ENCODE measurements at places on chromosomes 1 and 21.

- no peak for DNase-seq
Measured at GRCh38 chr1:35178874-35179380, 14.0 kb downstream of the SFPQ start.

DNA sequence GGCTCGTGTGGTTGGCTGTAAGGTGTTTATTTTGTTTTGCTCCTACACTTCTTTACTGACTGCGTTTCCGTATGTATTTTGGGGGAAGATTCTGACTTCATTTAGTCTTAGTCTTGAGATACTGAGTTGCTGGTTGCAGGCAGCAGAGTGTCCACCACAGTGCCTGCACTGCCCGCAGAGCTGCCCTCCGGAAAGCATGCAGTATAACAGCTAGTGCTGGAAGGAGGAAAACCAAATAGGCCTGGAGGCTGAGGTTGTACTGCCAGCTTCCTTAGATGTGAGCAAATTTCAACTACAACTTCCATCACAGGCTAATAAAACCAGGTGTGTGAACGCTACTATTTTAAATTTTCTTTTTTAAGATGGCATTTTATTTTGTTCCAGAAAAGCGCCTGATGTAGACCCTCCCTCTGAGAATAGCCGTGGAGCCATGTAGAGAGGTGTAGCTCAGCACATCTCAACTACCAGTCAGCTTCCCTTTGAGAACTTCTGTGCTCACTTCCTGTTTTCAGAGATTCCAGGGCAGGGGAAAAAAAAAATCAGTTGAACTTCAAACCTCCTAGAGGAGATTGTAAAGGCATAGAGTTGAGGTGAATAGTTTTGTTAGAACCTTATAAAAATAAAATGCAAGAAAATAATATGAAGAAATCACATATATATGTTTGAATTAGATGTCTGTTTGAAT is 17.6 kb downstream of the LMO4 start:
- no peak for DNase-seq

DNA sequence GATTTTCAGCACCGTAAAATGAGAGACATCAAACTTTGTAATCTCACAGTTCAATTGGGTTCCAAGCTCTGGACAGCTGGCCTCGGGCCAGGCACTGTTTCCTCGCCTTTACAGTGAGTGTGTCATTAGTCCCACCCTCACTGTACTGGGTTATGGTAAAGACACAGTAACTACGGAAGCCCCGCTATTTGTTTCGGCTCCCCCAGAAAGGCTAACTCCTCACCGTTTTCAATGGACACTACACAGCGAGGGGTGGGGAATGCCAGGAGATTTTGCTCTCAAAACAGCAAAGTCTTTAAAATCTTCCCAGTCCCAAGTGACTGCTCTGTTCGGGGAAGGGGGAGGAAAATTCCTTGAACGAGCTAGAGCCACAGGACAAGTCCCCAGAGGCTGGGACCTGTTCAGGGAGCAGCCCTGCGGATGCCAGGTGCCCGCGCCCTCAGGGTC is 757 bp upstream of the SPSB1 start:
- DNase-seq, result no peak

- no peak for DNase-seq
Measured at GRCh38 chr1:79741720-79742421, 735.3 kb upstream of the ADGRL4 start.

- DNase-seq, result no peak
Measured at GRCh38 chr1:109765896-109766615, 2.3 kb upstream of the EPS8L3 start.

- DNase-seq, result no peak
Measured at GRCh38 chr1:9073143-9073542, 3.7 kb upstream of the SLC2A5 start.

DNA sequence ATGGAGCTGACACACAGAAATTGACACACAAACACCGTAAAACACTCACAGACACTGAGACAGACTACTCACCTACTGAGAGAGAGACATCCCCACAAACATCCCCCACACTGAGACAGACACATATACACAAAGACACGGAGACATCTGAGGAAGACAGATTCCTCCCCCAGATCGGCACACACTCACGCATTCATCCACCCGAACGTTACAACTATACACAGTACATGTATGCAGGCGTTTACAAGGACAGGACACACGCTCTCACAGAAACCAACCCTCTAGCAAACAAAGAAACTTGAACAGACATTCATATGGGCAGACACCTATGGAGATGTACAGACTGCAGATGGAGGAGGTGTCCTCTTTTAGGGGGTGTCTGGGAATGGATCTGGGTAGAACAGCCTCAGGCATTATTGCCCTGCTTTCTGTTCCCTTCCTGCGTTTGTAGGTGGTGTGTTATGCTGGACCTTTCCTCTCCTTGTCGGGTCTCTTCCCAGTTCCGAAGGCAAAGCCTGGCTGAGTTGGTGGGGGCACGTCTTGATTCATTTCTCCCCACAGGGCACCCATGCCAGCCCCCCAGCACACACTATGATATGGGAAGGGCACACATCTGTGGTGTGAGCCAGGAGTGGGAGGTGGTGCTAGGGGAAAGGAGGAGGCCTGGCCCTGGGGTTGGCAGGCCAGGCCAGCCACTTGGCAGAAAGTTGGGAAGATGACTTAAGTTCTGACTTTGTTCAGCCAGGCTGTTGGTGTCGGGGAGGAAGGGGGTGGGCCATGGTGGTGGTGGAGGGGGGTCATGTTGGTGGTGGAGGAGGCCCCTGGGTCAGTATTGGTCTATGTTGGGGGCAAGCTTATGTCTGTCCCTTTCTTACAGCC is 1.5 kb downstream of the KIRREL1 start:
- no peak for DNase-seq

DNA sequence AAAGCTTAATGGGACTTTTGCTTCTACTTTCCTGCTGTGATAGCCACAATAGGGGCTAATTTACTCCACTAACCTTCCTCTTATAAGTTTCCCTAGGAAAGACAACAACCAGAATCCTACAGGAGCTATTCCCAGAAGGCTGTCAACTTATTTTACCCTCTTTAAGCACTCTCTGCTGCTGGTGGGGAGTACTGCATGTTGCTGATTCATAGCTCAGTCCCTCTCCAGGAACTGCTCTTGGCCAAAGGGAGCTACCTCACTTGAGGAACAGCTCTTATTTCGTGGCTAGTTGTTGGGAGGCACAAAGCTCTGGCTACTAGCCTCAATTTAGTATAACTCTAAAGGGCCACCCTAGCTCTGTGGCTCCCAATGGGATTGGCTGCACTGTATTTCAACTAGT is 37.2 kb downstream of the ADSS2 start:
- no peak for DNase-seq

DNA sequence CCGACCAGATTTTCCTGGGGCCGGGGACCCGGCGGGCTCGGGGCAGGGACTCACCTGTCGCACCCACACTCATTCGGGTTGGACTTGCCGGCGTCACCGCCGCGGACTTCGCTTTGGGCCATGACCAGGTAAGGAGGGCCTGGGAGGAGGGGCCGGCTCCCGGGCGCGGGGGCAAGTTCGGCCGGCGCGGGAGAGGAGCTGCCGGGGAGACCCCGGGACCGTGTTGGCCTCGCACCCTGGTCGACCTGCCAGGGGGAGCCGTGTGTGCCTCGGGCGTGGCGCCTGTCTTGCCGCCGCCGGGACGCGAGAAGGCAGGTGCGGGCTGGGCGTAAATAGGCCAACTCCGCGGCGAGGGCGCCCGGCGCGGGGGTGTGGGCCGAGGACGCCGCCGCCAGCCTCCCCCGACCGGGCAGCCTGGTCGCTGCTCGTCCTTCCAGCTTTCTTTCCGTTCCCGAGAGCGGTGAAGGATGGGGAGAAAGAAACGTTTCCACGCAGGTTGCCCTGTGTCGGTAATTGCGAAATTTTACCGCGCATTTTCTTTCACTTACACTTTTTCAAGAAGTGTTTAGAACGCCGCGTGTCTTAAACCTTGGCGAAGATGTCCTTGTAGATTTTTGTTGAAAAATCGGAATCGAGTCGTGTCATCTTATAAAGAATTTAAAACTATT is 558 bp downstream of the USP1 start:
- DNase-seq, result no peak

DNA sequence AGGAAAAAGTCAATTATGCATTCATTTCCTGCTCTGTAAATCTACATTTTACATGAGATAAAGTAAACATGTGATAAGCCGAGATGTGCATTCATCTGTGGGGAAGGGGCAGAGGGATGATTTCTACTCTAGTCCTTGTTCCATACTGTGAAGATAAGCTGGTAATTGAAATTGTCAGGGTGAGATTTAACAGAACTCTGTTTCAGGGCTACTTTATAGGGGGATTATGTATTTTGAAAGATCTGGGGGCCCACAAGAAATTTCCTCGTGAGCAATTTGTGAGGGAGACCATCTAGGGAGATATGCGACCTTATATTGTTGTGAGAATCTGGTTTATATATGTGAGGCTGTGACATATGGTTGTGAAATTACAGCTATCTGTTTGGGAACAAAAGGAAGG is 73.1 kb upstream of the KCNK1 start:
- DNase-seq, result no peak

DNA sequence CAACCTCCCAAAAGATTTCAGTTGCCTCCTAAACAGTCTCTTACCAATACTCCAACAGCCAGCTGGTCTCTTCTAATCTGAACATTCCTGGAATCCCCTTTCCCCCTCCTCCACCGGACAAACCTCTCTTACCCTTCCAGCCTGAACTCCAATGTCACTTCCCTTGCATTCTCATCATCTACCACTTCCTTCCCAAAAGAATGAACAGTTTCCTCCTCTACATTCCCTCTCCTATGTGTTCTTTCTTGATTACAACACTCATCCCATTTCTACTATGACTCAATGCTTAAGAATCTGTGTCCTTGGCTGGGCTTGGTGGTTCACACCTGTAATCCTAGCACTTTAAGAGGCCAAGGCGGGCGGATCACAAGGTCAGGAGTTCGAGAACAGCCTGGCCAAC is 417.1 kb downstream of the SETD4 start:
- no peak for DNase-seq

- DNase-seq, result no peak
Measured at GRCh38 chr1:167839009-167839408, 74.9 kb downstream of the ADCY10 start.

- no peak for DNase-seq
Measured at GRCh38 chr1:1239614-1240347, 6.7 kb downstream of the C1QTNF12 start.

GRCh38 chr1:179857009-179857408 is 20.6 kb downstream of the TOR1AIP2 start:
- DNase-seq, result no peak

DNA sequence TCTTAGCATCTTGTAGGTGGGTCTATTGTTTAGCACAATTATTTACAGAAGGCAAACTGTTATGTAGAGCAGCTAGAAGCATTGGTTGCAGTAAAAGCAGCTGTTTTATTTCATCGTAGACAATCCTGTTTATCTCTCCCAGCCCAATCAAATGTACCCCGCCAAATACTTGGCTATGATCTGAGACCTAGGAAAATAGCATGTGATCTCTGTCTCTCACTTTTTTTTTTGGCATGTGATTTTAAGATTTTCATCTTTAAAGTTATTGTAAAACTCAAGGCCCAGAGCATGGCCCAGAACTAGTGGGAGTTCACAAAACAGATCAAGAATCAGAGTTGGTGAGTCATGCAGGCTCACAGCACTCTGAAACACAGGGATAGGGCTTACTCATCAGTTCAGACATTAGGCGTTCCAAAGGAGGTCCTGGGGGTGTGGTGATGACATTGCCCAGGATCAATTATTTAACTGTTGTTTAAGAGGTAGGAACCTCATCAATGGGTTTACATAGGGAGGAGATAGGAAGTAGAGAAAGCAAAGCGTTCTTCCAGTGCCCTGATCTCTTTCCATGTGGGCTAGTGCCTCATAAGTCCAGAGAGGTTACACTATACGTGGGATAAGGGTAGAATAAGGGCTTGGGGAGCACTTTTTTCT is 40.2 kb downstream of the TBX19 start:
- no peak for DNase-seq

GRCh38 chr1:188228623-188229022 is 1399.9 kb downstream of the PLA2G4A start:
- DNase-seq, result no peak

DNA sequence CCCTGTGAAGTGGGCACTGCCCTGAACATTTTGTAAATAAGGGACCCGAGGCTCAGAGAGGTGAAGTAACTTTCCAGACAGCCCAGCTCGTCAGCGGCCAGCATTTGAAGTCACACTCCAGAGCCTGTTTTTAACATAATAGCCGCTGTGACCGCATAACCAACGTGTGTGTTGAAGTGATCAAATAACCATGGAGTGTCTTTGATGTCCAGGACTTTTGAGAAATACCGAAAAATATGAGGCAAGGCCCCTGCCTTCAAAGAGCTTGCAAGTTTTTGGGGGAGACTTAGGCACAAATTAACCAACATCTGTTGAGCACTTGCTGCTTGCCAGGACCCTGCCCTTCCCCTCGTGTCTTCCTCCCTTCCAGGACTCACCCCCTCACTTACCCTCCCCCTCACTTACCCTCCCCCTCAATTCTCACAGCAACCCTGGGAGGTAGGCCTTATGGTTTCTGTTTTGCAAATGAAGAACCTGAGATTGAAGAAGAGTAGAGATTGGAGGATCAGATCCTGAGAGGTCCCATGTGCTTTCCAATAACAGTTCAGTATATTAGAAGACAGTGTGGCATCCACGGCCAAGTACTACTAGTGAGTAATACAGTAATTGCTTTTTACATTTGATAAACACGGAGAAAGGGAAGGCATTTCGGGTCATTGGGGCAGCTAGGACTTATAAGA is 1.3 kb upstream of the SLC16A1 start:
- peak; percentile 8 for DNase-seq

- no peak for DNase-seq
Measured at GRCh38 chr1:20983297-20983889, 193.3 kb downstream of the EIF4G3 start.

- no peak for DNase-seq
Measured at GRCh38 chr1:160868141-160868540, 5.5 kb upstream of the CD244 start.

- DNase-seq, result no peak
Measured at GRCh38 chr1:110872366-110872744, 593 bp upstream of the CD53 start.

DNA sequence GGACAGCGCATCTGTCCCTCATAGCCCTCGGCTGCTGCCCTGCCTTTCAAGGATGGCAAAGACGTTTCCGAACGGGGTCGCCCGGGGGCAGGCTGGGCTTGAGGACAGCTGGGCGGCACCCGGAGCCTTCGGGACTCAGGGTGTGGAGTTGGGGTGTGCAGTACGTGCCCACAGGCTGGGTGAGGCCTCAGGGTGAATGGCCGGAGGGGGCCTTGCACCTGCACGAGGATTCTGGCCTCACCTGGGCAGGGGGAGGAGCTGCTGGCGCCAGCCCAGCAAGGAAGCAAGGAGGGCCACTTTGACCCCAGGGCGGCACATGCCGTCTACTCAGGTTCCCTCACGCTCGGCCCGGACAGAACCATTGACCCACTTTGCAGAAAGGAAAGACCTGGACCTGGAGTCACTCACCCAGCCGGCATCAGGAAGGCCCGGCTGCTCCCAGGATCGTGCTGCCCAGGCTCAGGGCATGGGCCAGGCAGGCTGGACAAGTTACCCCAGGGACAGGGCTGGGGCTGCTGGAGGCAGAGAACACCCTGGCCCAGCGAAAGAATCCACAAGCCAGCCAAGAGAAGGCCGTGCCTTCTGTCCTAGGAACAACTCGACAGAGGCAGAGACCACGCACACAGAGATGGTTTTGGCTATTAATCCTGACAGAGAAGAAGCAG is 65.1 kb upstream of the TTC34 start:
- no peak for DNase-seq

- DNase-seq, result no peak
Measured at GRCh38 chr1:242187171-242187570, 188.3 kb upstream of the MAP1LC3C start.

GRCh38 chr1:88609051-88609450 is 75.0 kb upstream of the PKN2 start:
- DNase-seq, result no peak
